ENCODE measurements at places on chromosomes 6 and 20. TPM values are rescaled to one million over a fixed set of nuclear protein-coding genes. Genes with fewer than 3 reads are reported as not detected.

PHACTR3 gene
- 1.7 TPM for polyA plus RNA-seq

- no peak for DNase-seq
- no peak overlapping the region for H3K27ac ChIP-seq
- no peak overlapping the region for H3K4me3 ChIP-seq
- no peaks in the 10 kb centered on the region for H3K4me1 ChIP-seq
- no peaks in the 10 kb centered on the region for H3K36me3 ChIP-seq
Observed at GRCh38 chr6:50962213-50962759, 143.6 kb downstream of the TFAP2B start.

- no peaks in the 10 kb centered on the region for H3K27me3 ChIP-seq
- no peaks in the 10 kb centered on the region for H3K4me1 ChIP-seq
- no peak for DNase-seq
- no peak overlapping the region for H3K4me3 ChIP-seq
- no peak overlapping the region for H3K27ac ChIP-seq
Observed at GRCh38 chr20:34546751-34547181, 11.8 kb upstream of the MAP1LC3A start.

EMILIN3 gene
- 0.32 TPM for polyA plus RNA-seq

GRCh38 chr6:14824060-14824459 lies 421.8 kb upstream of the JARID2 start:
- no peaks in the 10 kb centered on the region for H3K36me3 ChIP-seq
- no peak for DNase-seq
- H3K4me3 ChIP-seq = no peak overlapping the region

NTSR1 gene
- not detected for polyA plus RNA-seq

All from kidney (tissue), 22 donors.